Activated naive CD8-positive, alpha-beta T cell treated with anti-CD3 and anti-CD28 coated beads, Interleukin-2, amount 50 U/mL, for 16 hours (primary cell): ENCODE measurements at places on chromosomes 6 and 20.
A peak's percentile ranks its signal among the peaks of the same experiment; 100 is the strongest.

DNA sequence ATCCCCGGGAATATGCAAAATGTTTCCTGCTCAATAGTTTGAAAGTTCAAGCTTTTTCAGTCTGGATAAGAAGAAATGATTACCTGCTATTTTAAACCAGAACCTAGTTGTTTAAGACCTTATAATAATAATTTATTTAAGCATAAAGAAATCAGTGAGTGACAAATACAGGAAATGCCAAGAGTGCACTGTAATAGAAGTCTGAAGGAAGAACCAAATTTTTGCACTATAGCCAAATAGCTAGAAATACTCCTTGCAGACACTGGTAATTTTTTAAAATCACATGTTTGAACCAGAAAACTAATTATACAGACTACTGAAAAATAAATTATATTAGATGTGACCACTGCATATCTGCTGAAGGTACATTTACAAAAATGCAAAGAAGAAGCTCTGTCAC is 93.2 kb downstream of the MMS22L start:
- no peak for DNase-seq

- DNase-seq: peak; percentile 17
These were observed 8.3 kb downstream of the PI16 start for GRCh38 chr6:36962874-36963273.

DNA sequence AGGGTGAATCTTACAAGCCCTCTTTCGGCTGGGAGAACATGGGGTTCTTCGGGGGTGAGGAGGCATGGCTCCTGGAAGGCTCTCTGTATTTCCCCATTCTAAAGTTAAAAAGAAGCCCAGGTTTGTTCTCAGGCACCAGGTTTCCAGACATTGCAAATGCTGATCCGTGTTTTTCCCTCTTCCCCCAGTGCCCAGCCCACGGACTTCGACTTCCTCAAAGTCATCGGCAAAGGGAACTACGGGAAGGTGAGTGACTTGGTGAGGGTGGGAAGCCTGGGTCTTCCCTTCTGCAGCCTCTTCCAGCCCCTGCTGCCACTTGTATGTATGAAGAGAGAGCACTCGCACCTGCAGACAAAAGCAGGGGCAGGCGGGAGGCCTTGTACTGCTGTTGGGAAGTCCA is 8.7 kb downstream of the SGK2 start:
- no peak for DNase-seq

GRCh38 chr6:37340639-37340943 is 13.2 kb upstream of the RNF8 start:
- DNase-seq: no peak

GRCh38 chr6:42498473-42499128 is 46.9 kb upstream of the TRERF1 start:
- no peak for DNase-seq

- DNase-seq: no peak
These were observed 204.9 kb downstream of the SIM1 start for GRCh38 chr6:100259865-100260264.

DNA sequence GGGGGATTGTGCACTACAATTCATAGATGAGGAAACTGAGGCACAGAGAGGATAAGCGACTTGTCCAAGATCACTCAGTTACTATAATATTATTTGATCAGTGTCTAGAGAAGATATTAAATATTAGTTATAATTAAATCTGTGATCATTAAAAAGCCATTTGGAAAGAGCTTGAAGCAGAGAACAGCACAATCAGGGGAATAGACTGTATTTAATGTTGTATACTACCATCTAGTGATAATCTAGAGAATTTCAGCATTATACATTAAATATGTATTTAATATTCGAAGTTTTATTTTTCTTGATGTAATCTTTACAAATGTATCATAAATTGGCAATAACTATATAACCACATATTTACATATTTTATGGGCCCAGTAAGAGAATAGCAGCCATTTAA is 20.1 kb upstream of the MTCL3 start:
- DNase-seq: no peak

GRCh38 chr20:31712112-31712553 is 10.5 kb downstream of the BCL2L1 start:
- no peak for DNase-seq

- no peak for DNase-seq
These were observed 198.7 kb downstream of the GMPR start for GRCh38 chr6:16437095-16437494.

GRCh38 chr6:138577151-138577915 is 78.0 kb upstream of the NHSL1 start:
- DNase-seq: no peak

GRCh38 chr20:34300256-34300806 is 2.8 kb downstream of the AHCY start:
- no peak for DNase-seq

GRCh38 chr6:28977341-28978132 is 27.6 kb downstream of the ZNF311 start:
- DNase-seq: no peak

DNA sequence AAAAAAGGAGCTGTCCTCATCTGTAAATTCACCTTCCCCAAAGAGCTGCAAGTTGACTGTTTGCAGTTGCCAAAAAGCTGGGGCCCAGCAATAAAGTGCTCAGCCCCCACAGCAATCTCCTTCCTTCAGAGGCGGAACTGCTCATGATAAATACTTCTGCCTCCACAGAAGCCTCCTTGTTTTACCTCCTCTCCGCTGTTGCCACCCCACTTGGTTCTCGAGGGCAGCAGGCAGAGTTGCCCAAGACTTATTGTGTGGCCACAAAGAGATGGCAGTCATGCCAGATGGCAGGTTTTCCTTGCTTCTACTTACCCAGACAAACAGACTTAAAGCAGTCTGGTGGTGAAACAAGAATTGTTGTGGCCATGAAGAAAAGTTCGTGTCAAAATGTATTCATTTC is 66.3 kb downstream of the SLX4IP start:
- DNase-seq: no peak

DNA sequence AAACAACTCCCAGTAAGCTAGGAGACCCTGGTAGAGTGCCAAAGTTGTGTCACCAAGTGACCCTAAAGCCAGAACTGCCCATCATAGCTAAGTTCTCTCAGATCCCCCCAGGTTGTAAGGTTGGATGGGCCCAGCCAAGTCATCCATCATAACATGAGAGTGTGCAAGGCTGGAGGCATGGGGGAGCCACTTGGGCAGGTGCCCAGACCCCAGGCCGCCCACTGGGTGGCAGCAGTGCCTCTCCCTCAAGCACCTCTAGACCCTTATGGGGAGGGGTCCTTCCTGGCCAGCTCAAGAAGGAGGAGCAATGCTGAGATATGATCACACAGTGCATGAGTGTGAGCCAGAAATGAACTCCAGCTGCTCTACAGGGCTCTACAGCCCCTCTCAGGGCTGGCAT is 154.5 kb downstream of the MYLK4 start:
- no peak for DNase-seq

- no peak for DNase-seq
These were observed 164.2 kb downstream of the PRL start for GRCh38 chr6:22132656-22133055.

- no peak for DNase-seq
These were observed 771.2 kb downstream of the KIF16B start for GRCh38 chr20:15802020-15802419.

DNA sequence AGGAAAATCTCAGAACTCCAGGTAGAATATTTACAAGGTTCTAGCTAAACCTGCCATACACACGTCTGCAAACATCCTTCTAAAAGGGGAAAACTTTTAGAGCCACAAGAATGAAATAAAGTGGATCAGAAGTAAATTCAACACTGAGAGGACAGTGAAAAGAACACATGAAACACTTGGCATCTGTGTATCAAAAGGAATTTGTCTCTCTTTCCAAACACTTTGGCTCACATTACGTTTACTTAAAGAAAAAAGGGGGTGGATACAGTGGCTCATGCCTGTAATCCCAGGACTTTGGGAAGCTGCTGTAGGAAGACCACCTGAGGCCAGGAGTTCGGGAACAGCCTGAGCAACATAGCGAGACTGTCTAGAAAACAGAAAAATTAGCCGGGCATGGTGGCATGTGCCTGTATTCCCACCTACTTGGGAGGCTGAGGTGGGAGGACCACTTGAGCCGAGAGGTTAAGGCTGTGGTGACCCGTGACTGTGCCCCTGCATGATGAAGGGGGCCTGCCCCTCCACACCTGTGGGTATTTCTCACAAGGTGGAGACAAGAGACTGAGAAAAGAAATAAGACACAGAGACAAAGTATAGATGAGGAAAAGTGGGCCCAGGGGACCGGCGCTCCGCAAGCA is 35.4 kb downstream of the NINL start:
- no peak for DNase-seq

GRCh38 chr6:94401311-94401710 is 982.0 kb upstream of the EPHA7 start:
- no peak for DNase-seq

GRCh38 chr20:2382833-2383232 is 2.1 kb downstream of the TGM6 start:
- DNase-seq: no peak

GRCh38 chr6:6964675-6965074 is 143.1 kb upstream of the RREB1 start:
- DNase-seq: no peak

DNA sequence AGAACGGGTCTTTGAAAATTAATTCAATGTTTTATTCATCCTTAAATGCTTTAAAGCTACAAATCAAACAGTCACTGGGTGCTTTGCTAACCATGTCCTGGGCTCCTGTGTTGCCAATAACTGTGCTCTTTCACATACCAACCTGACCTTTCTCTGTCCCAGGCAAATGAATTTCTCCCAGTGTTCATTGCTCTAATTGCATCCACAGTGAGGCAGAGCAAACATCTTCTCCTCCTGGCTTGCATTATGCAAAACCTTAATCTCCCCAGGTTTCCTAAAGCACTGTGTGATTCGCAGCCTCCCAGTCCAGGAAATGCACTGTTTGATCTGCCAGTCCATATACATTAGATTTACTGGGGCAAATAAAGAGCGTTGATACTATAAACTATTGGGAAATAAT is 219.0 kb downstream of the PREX1 start:
- DNase-seq: no peak

- DNase-seq: no peak
These were observed 613.2 kb upstream of the FLRT3 start for GRCh38 chr20:14950633-14951032.

GRCh38 chr6:131173680-131174079 is 38.4 kb downstream of the AKAP7 start:
- DNase-seq: no peak

DNA sequence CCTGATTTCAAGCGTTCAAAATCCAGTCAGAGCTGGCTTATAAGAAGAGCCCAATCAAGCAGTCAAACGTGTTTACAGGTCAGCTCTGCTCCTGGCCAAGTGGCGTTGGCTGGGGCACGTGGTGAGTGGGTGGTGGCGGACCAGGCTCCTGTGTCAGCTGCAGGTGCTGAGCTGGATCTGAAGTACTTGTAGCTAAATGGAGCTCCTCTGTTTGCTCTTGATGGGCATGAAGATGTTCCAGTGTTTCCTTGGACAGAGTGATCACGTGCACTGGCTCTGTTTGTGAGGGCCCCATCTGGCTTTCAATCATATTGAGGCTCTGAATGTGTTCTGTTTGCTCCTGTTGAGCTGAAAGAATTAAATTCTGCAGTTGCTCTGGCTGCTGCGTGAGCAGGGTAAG is 10.2 kb upstream of the MICAL1 start:
- DNase-seq: no peak

- DNase-seq: no peak
These were observed 49.9 kb downstream of the VEGFA start for GRCh38 chr6:43819958-43820357.

- DNase-seq: no peak
These were observed 358.4 kb downstream of the BCKDHB start for GRCh38 chr6:80464901-80465300.

GRCh38 chr6:72776456-72776855 is 154.6 kb downstream of the KCNQ5 start:
- DNase-seq: no peak

DNA sequence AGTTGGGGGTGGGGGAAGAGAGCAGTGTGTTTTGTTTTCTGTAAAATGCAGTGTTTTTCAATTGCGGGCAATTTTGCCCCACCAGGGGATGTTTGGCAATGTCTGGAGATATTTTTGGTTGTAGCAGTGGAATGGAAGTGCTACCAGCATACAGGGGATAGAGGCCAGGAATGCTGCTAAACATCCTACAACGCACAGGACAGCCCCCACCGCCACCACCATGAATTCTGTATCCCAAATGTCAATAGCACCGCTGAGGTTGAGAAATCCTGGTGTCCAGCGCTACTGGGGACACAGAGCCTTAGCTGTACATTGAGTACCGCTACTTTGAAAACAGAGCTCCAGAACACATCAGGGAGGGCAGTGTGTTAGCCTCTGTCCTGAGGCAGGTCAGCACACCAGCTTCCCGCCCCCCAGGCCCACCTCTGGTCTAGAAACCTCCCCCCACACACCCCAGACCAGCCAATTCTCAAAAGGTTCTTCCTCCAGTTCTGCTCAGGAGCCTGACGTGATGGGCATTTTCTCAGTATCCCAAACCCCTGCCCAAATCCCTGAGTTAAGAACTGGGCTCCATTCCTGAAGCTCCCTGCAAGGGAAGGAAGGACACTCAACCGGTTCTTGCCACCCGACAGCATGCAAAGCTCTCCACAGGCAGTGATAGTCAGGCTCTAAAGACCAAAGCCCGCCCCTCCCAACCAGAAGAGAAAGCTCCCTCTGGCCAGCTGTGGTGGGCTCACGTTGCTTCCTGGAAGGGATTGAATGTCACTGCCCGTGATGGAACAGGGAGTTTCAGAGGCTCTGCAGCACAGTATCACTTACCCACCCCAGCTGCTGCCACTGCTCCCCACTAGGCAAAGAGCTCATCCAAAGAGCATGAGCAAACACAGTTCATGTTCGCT is 321.5 kb upstream of the JARID2 start:
- DNase-seq: no peak

GRCh38 chr20:41306061-41306727 is 11.3 kb downstream of the ZHX3 start:
- no peak for DNase-seq

GRCh38 chr6:95973976-95974375 is 41.8 kb upstream of the FUT9 start:
- DNase-seq: no peak

DNA sequence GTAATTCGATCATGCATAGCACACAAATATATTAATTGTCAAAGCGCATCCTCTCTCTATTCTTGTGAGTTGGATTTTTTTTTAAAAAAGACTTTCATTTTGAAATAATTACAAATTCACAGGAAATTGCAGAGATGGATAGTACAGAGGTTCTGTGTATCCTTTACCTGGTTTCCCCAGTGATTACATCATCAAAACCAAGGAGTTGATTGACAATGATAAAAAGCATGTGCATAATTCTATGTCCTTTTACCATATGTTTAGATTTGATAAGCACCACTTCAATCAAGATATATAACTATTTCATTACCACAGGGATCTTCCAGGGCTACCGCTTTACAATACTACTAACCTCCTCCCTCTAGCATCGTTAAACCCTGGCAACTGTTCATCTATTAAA is 40.2 kb downstream of the CCN2 start:
- no peak for DNase-seq

- no peak for DNase-seq
These were observed 13.7 kb upstream of the SNPH start for GRCh38 chr20:1252416-1252815.

GRCh38 chr6:96391776-96392360 is 129.7 kb upstream of the UFL1 start:
- DNase-seq: no peak

GRCh38 chr6:63634630-63635029 is 972 bp upstream of the PHF3 start:
- no peak for DNase-seq
